ENCODE measurements at places on chromosomes 3 and 15.

GRCh38 chr3:13653631-13654279 is 104.8 kb downstream of the FBLN2 start:
- DNase-seq = no peak

- no peak for DNase-seq
Measured at GRCh38 chr3:191761906-191762305, 300.9 kb downstream of the PYDC2 start.

DNA sequence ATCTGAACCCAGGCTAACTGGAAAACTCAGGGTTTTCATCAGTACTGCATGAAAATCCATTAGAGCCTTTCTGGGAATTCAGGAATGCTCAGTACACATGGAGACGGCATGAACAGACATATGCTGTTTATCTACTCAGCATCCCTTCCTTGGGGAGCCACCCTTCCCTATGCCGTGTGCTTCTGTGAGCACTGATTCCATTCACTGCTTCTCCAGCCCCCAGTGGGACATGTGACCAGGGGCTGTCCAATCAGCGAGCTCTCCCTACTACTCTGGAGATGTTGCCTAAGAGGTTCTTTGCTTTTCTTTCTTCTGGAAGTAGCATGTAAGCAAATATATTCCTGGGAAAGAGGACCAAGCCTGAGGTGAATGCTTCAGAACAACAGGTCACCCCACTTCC is 5.6 kb upstream of the PCOLCE2 start:
- no peak for DNase-seq

GRCh38 chr15:36356978-36357601 is 222.3 kb upstream of the CDIN1 start:
- no peak for DNase-seq

DNA sequence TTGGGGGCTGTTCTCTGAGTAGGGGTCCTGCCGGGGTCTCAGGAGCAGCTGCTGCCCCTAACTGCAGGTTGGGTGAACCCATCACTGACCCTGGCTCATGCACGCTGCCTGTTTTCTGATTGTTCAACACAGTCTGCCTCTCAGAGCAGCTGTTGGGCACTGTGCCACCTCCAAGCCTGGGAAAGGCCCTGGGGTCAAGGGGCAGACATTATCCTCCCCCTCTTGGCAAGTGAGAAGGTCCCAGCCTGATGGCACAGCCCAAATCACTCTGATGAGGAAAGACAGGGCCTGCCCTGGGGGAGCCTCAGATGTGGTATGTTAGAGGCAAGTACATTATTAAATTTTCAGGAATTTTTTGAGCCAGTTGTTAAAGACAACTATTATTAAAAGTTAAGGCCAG is 14.1 kb upstream of the GNAT1 start:
- DNase-seq = no peak

DNA sequence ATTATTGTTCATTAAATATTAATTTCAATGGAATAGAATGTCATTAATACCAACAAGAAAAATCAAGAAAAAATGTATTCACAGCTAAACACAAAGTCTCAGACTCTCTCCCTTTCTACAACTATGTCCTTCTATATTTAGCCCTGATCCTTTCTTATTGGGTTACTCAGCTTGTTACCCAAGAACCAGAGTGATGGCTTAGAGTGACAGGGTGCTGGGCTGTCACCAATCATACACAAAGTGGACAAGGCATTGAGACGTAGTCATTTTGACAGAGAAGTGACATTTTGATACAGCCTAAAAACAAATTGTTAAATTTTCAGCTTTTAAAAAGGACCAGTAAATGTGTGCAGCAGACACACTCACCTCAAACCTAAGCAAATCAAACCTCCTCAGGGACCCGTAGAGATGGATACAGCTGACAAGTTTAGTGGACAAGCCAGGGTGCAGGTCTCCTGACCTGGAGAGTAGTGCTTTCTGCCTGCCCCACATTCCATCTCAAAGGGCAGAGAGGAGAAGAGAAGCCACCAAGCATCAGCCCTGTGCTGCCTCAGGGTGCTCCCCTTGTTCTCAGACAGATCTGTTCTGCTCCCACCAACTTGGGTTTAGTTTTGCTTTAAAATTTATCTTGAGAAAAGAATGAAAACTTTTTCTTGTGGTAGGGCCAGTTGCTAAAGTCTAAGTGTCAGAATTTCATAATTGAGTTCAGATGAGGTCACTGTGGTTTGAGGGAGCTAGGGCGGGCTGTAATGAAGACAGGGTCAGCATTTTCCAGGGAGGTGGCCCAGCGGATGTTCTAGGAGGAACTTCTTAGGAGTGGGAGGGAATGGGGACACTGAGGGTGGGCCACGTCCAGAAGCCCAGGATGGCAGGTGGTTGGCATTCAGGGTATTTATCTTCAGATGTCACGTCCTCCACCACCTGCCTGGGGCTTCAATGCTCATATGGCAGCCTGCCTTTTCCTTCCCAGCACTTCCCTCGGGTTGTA is 136.5 kb upstream of the TBL1XR1 start:
- DNase-seq = no peak

GRCh38 chr3:133956353-133956752 is 60.7 kb upstream of the RAB6B start:
- no peak for DNase-seq

- DNase-seq = no peak
Measured at GRCh38 chr3:31671976-31672375, 139.3 kb downstream of the STT3B start.

- no peak for DNase-seq
Measured at GRCh38 chr3:128297401-128298138, 144.3 kb downstream of the EEFSEC start.

DNA sequence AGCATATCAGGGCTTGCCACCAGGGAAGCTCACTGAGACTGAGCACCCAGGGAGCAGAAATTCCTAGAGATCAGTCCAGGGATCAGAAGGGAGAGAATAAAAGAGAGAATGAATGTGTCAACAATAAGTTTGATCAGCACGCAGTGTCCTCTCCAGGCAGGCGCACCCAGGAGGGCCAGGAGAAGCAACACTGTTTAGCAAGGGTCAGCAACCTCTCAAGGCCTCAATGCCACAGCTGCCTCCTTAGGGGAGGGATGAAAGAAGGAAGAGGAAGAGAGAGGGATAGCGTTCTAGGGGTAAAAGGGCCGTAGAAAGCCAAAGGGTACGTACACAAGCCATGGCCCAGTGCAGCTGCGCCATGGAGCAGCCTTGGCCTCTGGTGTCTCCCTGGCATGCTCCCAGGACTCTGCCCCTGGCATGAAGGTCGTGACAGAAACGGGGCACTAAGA is 399.8 kb downstream of the SHQ1 start:
- DNase-seq = no peak

DNA sequence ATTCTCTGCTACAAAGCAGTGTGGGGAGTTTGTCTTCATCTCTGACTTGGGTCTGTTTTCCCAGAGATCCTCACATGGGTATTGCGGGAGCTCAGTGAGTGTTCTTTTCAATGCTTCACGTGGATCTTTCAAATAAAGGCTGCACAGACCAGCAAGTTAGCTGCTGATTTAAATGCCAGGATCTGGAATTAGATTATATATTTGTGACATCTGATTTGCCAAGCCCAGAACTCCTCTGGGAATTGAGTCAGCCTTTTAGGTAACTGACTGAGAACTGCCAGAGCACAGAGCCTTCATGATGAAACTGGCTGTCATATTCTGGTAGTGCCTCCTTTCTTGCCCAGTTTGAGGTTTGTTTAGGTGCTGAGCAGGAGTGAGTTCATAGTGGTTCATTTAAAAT is 14.7 kb downstream of the EDEM1 start:
- no peak for DNase-seq

DNA sequence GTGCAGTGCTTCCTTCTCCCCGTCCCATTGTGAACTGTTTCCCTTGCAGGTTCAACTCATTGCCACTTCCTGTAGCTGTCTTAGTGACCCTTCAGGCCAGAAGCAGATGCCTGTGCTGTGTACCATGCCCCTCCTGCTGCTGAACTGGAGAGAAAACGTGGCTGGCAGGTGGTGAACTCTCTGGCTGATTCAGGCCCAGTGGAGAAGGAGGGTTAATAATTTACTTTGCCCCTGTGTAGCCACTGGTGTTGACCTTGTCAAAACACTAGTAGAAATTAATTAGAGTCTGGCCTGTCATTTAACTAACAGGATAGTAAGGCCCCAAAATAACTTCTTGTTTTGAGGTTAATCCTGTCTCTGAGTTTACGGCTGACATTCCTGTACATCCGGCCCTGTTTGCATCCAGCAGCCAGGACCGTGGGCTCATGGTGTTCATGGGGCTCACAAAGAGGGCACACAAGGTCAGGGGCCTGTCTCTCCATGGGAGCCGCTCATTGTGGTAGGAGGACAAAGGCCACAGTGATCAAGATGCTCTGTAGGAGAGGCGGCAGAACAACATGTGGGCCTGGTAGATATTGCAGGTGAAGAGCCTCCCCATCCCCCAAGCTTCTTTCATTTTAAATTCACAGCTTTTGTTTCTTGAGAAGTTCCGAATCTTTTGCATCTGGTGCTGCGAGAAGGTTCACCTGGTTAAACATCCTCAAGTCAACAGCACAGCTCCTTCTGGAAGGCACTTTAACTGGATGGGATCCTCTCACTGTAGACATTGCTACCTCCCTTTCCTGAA is 101.6 kb downstream of the CGNL1 start:
- DNase-seq = no peak

- DNase-seq = no peak
Measured at GRCh38 chr3:46408853-46409252, 1.8 kb downstream of the CCRL2 start.

- DNase-seq = no peak
Measured at GRCh38 chr3:172530101-172530561, 6.9 kb upstream of the TNFSF10 start.

- no peak for DNase-seq
Measured at GRCh38 chr15:26921433-26921832, 49.5 kb upstream of the GABRG3 start.

- no peak for DNase-seq
Measured at GRCh38 chr15:91216000-91216399, 115.9 kb downstream of the SV2B start.

GRCh38 chr15:80006946-80007345 is 36.0 kb upstream of the BCL2A1 start:
- no peak for DNase-seq

GRCh38 chr3:57855281-57855680 is 99.2 kb downstream of the SLMAP start:
- no peak for DNase-seq

GRCh38 chr3:120177707-120178306 is 83.6 kb upstream of the GSK3B start:
- no peak for DNase-seq

DNA sequence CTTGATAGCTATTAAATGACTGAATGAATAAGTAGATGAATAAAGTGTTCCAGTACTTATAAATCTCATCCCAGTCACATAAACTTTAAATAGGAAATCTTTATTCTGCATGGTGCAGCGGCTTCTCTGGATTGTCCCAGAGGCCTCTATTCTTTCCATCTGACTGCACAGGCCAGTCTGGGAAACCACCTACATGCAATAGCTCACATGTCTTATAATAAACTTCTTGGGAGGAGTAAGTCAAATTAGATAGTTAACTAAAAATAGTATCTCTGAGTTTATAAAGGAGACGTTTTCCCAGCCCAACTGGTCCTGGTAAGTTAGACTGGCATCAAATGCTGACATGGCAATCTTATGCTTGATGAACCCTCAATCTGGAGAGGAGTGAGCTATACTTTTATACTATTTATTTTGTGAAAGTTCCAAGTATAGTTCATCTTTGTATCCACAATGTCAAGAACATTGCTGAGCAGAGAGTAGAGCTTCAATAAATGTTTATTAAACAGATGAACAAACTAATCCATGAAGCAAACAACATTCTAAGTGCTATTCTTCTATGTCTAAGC is 417.6 kb downstream of the TIGIT start:
- DNase-seq = no peak

Data from cortex of kidney (tissue), 1 donor.